GM13977 (cell line): ENCODE measurements at places on chromosomes 5 and 9.
A peak's percentile ranks its signal among the peaks of the same experiment; 100 is the strongest.

- no peak for DNase-seq
Observed at GRCh38 chr9:88998503-88998902, 7.2 kb downstream of the S1PR3 start.

GRCh38 chr5:111668477-111669414 is 88.2 kb downstream of the NREP start:
- no peak for DNase-seq

DNA sequence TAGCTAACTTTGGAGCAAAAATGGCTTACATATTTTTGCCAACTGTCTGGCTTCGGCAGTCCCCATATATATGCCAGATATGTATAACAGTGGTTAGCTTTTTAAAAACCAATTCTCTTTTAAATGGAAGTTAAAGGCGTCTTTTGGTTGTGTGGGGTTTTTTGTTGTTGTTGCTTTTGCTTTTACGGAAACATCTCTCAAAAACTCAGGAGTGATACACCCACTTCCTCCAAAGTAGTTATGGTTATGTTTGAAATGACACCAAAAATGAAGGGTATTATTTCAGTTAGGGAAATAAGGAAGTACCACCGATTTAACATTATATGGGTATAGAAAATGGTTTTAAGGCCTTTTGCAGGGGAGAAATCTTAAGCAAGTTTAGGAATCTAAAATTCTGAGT is 2.3 kb downstream of the CNOT8 start:
- DNase-seq: no peak

GRCh38 chr5:149256451-149256850 is 15.2 kb upstream of the AFAP1L1 start:
- DNase-seq: no peak

GRCh38 chr5:179798144-179798770 is 4.5 kb downstream of the LTC4S start:
- no peak for DNase-seq

DNA sequence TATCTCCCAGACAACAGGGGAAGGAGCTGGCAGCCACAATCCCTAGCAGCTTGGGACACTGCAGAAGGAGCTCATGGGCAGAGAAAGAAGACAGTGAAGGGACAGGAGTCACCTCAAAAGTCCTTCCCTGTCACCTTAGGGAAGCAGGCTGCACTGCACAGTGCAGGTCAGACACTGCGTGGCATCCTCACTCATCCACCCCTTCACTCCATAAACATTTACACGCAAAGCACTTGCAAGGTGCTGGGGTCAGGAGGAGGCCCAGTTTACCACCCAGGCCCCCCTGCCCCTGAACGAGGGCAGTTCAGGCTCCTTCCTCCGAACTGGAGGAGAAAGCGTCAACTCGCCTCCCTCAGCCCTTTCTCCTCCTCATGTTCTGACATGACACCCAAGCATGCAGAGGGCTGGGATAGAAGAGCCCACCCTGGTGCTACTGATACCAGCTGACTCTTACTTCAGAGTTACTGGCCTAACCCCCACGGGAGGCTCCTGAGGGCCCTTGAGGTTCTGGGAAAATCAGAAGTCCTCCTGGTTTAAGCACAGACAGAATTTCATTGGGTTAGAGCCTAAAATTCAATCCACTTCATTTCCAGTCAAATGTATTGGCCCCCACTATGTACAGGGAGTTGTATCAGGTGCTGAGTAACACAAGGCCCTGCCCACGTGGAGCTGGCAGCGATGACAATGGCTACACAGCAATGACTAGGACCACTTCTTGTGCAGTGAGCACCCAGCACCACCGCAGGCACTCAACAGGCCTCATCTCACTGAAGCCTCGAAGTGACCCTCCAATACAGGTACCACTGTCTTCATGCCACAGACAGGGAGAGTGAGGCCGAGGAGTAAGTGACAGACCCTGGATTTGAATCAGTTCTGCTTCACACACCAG is 70.4 kb downstream of the RAPGEF1 start:
- DNase-seq: no peak

DNA sequence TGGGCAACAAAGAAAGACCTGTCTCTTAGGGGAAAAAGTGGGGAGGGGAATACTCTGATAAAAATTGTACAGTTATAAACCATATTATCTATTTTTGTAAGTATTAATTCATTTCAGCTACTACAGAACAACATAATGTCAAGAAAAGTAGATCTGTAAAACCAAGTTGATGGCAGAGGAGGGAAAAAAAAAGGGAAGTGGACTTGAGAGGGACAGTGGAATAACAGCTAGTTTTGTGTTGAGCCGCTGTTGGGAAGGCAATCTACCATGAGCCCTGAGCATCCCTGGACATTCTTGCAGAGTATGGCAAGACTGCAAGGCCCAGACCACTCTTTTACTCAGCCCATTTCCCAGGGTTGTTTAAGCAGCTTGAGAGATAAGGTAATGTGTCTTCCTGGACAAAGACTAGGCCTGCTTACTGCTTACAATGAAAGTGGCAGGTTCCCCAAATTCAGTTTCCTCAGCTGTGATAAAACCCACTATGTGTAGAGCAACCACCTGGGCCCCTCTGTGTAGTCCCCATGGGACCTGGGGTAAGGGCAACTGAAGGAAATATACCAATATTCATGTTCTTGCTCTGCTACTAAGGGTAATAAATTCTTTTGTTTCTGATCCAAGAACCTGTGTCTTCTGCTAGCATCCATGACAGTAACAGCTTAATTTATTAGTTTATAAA is 25.0 kb downstream of the CEP120 start:
- no peak for DNase-seq

- DNase-seq: no peak
Observed at GRCh38 chr5:124030043-124030491, 518.1 kb downstream of the CSNK1G3 start.

GRCh38 chr5:159156426-159157238 is 52.7 kb downstream of the RNF145 start:
- DNase-seq: peak; percentile 69

GRCh38 chr5:88707216-88707965 is 175.6 kb downstream of the MEF2C start:
- DNase-seq: no peak
